HL-60 (cell line): ENCODE measurements at places on chromosomes 1 and 21.

DNA sequence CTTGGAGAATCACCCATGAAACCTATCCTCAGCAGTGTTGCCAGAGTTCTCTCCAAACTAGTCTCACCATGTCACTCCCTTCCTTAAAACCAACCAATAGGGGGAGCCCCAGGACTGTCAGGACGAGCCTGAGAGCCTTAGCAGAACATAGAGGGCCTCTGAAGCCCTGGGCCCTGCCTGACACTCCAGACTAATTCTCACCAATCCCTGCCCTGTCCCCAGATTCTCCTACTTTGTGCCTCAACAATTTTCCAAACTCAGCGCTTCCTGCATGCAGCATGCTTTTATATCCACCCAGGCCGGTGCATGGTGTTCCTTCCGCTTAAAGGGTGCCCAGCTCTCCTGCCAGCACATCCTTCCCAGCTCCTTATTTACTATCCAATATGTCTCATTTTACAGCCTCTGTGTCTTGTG is 42.7 kb downstream of the HSD3B1 start:
- no peak for DNase-seq

GRCh38 chr1:214337511-214337910 is 56.6 kb downstream of the SMYD2 start:
- DNase-seq = no peak

- no peak for DNase-seq
These were observed 18.3 kb upstream of the IL6R start for GRCh38 chr1:154386643-154387352.

GRCh38 chr1:116847688-116848531 is 61.8 kb upstream of the PTGFRN start:
- no peak for DNase-seq

DNA sequence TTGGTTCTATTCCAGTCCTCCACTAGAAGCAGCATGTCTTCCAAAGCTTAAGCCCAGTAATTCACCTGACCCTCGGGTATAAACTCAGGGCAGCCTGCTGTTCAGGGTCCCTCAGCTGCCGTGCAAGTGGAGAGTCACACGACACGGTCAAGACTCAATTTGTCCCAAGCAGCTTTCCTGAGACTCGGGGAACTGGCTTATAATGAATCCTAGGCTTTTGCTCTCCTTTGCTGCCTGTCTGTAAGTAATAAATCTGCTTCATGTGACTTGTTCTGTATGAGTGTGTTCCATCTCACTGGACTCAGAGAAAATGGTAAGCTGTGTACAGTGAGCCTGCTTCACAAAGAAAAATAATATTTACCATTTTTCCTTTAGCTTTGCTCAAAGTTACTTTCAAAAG is 119.8 kb downstream of the CYYR1 start:
- no peak for DNase-seq

- DNase-seq = peak; percentile 76
These were observed 14.1 kb upstream of the NUAK2 start for GRCh38 chr1:205335692-205336091.

GRCh38 chr1:86811142-86811924 is 102.6 kb downstream of the SELENOF start:
- no peak for DNase-seq

DNA sequence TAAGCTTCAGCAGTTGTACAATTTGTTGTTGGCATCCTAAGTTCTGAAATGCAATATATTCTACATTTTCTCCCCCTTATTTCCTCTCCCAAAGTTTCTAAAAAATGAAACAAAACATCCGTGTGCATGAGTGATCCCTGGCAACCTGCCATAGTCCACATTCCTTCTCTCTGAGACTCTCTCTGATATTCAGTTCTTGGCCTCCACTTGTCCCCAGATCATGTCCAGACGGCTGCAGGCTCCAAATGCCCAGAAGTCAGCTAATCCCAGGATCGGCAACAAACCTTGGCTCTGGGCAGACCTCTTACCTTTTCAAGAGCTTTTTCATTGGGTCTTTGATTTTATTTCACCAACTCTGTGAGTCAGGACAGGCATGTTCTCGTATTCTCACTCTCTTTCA is 187.8 kb downstream of the ETS2 start:
- no peak for DNase-seq

DNA sequence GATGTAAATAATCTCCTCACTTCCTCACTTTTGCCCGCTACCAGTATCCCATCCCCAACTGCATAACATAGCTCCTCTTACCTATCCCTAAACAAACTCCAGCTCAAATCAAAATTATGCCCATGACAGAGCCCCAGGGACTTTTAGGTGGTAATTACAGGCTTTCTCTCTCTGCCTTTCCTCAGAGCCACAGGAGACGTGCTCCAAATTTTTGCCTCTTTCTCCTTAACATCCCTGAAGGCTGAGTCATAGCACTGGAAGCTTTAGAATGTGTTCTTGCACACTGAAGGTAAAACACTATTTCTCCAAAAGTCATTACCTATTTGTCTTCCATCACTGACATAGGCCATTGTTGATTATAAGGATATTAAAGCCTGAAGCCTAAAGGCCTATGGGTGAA is 263.5 kb upstream of the PLD5 start:
- DNase-seq = no peak

- DNase-seq = no peak
These were observed 21.4 kb upstream of the NPPB start for GRCh38 chr1:11880181-11880575.

- no peak for DNase-seq
These were observed 147.2 kb upstream of the DPYD start for GRCh38 chr1:98068016-98068415.

DNA sequence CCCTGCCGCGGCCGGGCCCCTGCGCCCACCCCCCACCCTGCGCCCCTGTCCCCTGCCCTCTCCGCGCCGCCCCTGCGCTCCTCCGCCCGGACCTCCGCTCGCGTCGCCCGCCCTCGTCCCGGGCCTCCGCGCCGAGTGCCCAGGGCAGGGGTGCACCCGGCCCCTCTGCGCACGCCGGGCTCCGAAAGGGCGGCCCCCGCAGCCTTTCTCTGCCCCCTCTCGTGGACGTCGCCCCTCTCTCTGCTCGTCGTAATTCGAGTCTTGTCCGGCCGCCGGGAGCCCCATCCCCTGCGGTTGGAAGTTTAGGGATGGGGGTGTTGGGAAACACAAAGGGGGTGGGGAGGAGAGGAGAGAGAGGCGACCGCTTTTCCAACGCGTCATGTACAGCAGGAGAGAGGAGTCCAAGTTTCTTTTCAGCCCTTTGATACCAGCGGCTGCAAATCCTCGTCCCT is 407 bp downstream of the GALNT2 start:
- DNase-seq = peak; percentile 41

DNA sequence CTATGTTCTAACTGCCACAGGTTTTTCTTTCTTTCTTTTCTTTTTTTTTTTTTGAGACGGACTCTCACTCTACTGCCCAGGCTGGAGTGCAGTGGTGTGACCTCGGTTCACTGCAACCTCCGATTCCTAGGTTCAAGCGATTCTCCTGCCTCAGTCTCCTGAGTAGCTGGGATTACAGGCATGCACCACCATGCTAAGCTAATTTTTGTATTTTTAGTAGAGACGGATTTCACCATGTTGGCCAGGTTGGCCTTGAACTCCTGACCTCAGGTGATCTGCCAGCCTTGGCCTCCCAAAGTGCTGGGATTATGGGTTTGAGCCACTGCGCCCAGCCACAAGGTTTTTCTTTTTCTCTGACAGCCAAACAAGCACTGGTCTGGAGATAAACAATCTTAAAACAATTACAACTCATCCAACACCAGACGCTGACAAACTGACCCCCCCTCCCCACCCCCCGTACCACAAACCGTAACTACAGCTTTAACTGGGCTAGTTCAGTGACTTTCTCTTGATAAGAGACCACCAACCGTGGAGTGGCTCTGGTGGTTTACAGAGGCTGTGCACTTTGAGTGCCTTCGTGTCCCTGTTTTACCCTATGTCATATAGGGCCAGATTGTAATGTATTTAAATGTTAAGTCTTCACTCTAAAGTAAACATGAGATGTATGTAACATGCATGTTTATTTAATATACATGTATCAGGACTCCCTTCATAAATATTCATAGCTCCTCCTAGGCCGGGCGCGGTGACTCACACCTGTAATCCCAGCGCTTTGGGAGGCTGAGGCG is 19.5 kb upstream of the PUM1 start:
- DNase-seq = no peak

DNA sequence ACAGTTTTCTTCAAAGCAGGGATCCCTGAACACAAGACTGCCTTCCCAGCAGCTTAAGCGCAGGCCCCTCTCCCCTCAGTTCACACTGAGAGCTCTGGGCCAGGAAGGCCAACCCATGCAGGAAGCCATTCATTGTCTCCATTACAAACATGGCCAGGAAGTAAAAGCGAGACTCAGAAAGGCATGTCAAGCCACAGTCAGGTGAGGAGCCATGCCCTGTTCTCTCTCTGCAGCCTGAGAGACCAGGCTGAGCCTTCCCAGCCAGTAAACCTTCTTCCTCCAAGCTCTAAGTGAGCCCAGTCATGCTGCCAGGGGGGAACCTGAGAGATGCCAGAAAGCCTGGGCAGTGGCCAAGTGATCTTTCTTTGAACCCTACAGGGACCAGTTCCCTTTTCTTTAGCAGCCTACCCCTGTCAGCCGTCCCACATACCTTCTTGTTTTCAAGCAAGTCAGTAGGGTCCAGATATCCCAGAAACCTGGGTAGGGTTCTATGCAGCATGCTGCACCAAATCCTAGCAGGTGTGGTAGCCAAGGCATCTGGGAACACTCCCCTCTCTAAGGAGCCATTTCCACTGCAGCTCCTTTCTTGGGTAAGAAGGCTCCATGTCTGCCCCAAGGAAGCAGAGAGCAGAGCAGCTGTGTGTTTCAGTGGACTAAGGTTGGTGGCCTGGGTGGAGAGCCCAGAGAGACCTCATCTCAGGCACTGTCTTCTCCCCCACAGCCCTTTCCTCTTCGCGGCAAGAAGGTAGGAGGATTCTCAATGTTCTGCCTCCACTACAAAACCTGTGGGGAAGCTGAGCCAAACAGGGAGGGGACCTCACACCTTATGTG is 977 bp downstream of the TRAF3IP3 start:
- peak; percentile 84 for DNase-seq

DNA sequence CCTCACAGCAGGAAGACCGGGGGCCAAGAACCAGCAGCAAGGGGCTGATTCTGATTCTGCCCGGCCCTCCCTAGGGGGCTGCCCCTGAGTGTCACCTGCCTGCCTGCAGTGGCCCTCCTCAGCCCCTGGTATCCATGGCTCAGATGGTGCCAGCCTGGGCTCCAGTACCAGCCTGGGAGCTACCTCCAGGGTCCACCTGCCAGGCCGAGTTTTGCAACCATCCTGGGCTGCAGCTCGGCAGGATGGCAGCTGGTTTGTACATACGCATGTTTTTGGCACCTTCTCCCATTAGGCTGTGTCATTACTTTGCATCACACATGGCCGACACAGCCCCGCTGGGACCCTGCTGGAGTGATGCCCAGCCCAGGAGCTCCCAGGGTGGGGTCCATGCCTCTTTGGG is 93.3 kb upstream of the WNT4 start:
- DNase-seq = no peak

- no peak for DNase-seq
These were observed 127.2 kb downstream of the MACF1 start for GRCh38 chr1:39331647-39332046.

DNA sequence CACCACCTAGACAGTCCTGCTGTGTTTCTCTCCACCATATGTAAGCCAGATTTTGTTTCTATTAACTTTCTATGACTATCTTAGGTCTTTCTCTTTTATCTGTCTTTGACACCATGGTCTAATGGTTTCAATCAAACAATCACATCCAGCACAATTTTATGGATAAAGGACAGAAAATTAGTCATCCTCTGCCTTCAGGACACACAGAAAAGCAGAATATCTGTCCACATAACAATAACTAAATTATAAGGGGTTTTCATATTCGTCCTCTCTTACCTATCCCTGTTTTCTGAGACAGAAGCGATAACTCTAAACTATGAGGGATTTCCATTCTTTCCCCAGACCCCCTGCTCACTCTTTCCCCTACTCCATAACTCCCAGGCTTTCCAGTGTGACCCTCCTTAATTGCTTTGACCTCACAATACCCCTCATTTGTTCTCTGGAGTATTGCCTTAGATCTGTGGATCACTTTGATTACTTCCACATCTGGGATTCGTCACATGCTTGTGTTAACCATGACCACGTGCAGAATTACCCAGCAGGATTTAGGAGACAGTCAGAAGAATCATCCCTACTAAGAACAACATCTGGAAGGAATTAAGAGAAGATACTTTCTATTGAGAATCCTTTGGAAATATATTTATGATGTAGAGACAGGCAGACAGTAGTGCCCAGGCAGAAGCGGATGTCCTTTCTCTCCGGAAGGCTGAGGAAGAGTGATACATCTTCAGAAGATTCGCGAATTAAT is 108.2 kb upstream of the GREM2 start:
- DNase-seq = no peak

DNA sequence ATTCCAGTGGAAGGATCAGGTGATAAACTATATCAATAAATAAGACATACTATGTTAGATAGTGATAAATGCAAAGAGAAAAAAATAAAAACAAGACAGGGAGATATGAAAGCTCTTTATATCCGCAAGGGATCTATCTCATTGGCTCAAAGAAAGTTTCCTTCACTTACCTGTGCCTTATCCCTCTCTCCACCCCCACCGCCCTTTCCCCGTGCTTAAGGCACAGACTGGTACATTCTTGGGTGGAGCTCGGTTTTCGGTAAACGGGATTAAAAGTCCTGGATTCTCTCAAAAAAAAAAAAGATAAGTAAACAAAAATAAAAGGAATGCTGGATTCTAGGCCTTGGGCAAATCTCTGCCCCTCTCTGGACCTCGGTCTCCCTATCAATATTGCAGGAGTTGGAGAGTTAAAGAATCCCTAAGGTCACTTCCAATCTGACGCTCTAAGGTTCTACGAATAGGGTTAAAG is 593 bp upstream of the DNAJC16 start:
- DNase-seq = no peak

GRCh38 chr1:182995894-182996293 is 27.3 kb upstream of the LAMC1 start:
- peak; percentile 29 for DNase-seq
